ENCODE measurements at places on chromosomes 2 and 18. TPM values are rescaled to one million over a fixed set of nuclear protein-coding genes. Genes with fewer than 3 reads are reported as not detected.
A peak's percentile ranks its signal among the peaks of the same experiment; 100 is the strongest.

GRHL1 gene
- total RNA-seq = 3.2 TPM

DNA sequence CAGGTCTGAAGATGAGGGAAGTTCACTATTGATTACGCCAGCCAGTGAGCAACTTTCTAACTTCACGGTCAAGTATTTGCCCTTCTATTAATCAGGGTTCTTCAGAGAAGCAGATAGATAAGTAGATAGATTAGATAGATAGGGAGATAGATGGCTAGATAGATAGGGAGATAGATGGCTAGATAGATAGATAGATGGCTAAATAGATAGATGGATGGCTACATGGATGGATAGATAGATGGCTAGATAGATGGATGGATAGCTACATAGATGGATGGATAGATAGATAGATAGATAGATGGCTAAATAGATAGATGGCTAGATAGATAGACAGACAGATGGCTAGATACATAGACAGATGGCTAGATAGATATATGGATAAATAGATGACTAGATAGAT is 4.8 kb upstream of the INPP5D start:
- H3K36me3 ChIP-seq = no peaks in the 10 kb centered on the region

UGT1A8 gene
- not detected for total RNA-seq

- no peaks in the 10 kb centered on the region for H3K27me3 ChIP-seq
- H3K4me1 ChIP-seq = peaks cover 98% of the 10 kb centered on the region
- DNase-seq = no peak
- H3K36me3 ChIP-seq = no peaks in the 10 kb centered on the region
- H3K27ac ChIP-seq = no peak overlapping the region
These were observed 107.7 kb downstream of the HDAC4 start for GRCh38 chr2:239292959-239293774.

- no peak overlapping the region for H3K4me3 ChIP-seq
- peaks cover 4% of the 10 kb centered on the region for H3K4me1 ChIP-seq
- H3K27ac ChIP-seq = no peak overlapping the region
- H3K27me3 ChIP-seq = no peaks in the 10 kb centered on the region
- peak; percentile 57 for DNase-seq
These were observed 116.6 kb upstream of the RBBP8 start for GRCh38 chr18:22816266-22817176.

GRCh38 chr2:134174711-134175110 is 79.2 kb upstream of the MGAT5 start:
- DNase-seq = no peak
- no peak overlapping the region for H3K27ac ChIP-seq
- no peaks in the 10 kb centered on the region for H3K27me3 ChIP-seq
- H3K4me3 ChIP-seq = no peak overlapping the region

DNA sequence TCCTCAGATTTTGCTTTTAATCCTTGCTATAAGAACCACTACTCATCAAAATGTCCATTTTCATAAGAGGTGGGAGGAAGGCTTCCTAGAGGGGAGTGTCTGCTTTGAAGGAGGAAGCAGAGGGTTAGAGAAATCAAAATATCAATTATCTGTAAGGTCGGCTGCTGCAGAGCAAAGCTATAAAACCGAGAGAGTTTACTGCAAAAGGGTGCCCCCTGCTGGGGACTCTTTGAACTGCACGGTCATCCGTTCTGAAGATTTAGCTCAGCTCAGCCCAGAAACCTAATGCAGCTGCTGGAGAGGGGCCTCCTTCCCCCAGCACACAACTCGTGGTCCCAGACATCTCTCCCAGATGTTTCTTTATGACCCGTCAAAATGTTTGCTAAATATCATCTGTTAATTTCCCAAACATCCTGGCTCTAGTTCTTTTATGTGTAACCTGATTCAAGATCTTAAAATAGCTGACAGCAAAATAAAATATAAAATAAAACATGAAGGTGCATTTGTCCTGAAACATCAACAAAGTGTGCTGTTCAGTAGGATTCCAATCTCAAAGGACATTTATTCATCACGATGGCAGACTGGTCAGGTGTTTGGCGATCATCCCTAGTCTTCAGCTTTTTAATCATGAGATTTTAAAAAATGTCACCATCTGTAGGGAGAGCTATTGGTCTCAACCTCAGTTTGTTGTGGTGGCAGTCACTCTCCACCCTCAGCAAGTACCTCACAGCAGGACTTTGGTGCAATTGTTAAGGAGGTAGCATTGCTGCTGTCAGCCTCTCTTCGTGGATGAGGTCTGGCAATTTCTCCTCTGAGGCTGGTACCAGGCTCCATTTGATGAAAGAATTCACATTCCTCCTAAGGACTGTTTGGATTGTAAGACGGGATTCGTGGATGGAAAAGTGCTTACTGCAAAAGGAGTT is 185.9 kb downstream of the MTX2 start:
- H3K4me1 ChIP-seq = no peaks in the 10 kb centered on the region
- H3K27ac ChIP-seq = peak overlapping the region; percentile 68
- no peaks in the 10 kb centered on the region for H3K36me3 ChIP-seq
- H3K27me3 ChIP-seq = peaks cover 60% of the 10 kb centered on the region

Data from stomach (tissue), 19 donors.